ENCODE measurements at places on chromosomes 5 and 9.

- no peak for DNase-seq
Observed at GRCh38 chr5:162786234-162786633, 651.2 kb upstream of the CCNG1 start.

DNA sequence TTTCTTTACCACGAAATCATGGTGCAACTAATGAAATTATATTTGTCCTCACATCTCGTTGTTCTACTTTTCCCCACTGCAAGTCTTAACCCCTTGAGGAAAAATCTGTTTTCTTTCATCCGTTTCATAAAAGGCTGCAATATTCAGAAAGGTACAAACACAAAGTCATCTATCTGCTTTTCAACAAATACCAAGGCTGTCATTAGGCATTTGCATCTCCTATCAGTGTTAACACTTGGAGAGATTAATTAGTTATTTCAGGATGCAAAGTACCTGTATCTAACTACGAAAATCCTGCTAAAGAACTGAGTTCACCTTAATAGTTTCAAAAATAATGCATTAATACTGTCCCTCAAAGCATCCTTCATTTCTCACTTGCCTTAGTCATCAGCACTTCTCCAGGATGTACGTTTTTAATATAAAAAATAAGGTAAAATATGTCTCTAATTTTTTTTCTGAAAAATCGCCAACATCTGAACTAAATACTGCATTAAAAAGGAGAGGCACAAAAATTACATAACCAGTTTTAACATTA lies 1.8 kb downstream of the ARRDC3 start:
- DNase-seq, result no peak

- no peak for DNase-seq
Observed at GRCh38 chr5:174553556-174553955, 170.8 kb upstream of the MSX2 start.

DNA sequence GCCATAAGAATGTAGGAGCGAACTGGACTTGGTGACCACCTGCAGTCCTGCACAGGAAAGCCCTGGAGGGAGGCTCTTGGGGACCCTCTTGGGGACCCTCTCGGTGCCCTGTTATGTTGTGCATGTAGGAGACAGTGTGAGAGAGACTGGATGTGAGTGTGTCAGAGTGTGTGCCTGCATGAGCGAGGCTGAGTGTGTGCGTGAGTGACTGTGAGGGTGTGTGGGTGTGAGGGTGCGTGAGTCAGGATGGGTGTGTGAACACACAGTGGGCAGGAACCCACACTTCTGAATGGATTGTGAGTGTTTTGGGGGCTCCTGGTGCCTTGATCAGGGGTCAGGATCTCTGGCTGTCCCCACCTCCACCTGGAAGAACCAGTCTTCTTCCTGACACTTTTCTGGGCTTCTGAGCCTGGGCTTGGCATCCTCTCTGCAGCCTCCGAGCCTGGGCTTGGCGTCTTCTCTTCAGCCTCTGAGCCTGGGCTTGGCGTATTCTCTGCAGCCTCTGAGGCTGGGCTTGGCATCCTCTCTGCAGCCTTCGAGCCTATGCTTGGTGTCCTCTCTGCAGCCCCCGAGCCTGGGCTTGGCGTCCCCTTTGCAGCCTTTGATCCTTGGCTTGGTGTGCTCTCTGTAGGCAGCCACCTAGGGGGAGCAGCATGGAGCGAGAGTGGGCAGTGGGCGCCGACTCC lies 25.6 kb upstream of the ANKRD33B start:
- no peak for DNase-seq

- no peak for DNase-seq
Observed at GRCh38 chr9:15262581-15262980, 44.4 kb downstream of the TTC39B start.

GRCh38 chr5:137179203-137179602 lies 319.9 kb downstream of the SPOCK1 start:
- no peak for DNase-seq

DNA sequence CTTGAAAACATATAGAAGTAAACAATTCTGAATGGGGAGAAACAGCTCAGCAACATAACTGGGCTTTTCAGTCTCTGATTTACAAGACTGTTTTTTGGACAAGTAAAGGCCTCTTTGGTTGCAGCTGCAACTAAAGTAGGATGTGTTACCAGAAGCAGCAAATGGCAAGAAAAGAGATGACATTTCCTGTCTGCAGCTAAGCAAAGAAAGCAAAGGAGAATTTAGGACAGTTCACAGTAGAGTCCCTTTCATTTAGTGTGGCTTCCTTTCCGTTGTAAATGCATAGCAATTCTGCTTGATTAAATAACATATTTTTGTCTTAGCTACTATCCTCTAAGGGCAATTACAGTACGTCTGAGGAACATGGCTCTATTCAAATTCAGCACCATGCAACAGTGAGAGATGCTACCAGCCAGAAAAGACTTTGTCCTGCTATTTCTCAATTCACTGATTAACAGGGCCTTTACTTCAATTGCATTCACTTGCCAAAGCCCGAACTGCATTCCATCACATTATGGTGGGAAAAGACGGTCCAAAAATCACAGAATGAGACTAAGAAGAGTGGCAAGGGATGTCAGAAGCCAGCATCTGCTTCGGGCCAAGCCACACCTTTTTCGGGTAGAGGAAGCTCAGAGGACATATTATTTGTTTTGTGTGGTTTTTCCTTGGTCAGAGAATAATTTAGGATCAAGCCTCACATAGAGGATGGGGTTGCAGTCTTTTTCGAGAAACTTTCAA lies 107.7 kb downstream of the SEMA6A start:
- DNase-seq, result no peak

DNA sequence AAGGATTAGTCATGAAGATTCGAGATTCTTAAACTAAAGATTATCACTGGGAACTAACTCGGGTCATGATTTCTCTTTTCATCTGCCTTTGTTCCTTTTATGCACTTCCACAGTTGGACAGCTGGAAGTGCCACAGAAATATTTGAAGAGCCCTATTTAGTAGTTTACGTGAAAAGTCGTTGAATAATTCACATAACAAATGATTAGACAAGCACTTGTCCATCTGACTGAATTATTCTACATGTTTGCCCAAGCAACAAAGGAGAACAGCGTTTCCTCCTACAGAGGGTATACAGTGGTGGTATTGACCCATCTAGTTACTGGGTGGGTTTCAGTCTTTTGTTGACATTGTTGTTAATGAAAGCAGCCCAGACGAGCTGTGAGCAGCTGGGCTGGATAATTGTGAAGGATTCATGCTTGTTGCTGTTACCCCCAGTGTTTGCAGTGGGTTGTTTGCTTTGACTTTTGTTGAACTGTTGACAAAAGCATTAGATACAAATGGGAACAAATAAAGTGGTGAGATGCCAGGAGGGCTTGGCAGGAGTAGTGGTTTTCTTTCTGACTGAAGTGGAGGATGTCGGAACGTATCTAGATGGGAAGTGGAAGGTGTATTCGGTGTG lies 96.2 kb downstream of the TLE4 start:
- DNase-seq, result no peak

DNA sequence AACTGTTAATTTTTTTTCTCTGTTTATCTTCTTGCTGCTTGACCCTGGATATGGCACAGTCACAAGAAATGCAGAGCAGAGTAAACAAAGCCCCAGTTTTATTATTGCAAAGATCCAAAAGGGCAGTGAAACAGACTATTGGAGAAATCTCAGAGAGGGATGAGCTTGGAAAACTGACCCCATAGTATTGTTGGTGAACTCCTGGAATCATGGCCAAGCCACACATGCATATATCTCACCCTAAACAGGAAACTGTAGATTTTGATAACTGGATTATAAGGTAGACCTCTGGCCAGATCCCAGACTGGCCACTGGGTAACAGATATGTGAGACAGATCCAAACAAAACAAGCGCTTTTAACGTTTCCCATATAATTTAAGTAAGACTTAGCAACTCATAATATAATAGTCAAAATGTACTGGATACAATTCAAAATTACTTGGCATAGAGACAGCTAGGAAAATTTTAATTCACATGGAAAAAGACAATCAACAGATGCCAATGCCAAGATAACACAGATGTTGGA lies 263.5 kb upstream of the SEMA6A start:
- DNase-seq, result no peak

DNA sequence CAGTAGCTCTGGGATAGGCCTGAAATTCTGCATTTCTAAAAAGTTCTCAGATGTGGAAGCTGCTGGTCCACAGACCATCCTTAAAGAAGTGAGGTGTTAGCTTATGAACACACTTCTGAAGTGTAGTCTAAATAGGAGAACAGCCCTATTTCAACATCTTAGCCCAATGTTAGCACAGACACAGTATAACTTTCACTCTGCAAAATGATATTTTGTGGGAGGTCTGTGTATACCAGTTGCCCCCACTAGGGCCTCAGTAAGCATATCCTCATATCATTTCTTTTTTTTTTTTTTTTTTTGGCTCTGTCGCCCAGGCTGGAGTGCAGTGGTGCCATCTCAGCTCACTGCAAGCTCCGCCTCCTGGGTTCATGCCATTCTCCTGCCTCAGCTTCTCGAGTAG lies 7.5 kb upstream of the HABP4 start:
- DNase-seq, result no peak

DNA sequence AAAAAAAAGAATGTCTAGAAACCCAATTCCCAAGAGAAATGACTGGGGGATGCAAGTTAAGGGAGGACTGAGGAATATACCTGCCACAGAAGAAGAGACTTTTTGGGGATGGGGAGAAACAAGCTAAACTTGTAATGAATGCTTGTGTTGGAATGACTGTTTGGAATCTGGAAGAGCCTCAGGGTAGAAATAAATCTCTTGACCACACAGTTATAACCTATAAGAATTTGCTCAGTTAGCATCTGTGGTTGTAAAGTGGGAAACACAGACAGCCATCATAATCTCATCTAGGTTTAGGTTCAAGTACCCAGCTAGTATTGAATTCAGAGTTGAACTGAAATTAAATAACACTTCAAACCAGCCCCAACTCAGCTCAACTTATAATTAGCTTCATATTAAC lies 678.3 kb upstream of the CHD1 start:
- DNase-seq, result no peak

DNA sequence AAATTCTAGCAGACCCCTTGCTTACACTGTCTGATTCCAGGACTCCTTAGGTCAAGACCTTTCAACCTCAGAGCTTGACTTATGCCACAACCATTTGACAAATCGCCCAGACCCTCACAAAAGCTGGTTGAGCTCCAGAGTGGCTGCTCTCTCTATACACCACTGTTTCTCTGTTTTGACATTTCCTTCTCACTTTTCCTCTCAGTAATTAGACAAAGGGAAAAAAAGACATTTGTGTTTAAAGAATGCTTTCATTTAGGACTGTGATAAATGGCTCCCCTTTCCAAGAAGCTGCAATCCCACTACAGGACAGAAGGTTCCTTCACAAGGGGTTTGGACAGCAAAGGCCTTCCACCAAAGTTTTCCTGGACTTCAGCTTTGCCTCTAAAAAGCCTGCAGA lies 601.3 kb downstream of the NR2F1-AS1 start:
- DNase-seq, result no peak

DNA sequence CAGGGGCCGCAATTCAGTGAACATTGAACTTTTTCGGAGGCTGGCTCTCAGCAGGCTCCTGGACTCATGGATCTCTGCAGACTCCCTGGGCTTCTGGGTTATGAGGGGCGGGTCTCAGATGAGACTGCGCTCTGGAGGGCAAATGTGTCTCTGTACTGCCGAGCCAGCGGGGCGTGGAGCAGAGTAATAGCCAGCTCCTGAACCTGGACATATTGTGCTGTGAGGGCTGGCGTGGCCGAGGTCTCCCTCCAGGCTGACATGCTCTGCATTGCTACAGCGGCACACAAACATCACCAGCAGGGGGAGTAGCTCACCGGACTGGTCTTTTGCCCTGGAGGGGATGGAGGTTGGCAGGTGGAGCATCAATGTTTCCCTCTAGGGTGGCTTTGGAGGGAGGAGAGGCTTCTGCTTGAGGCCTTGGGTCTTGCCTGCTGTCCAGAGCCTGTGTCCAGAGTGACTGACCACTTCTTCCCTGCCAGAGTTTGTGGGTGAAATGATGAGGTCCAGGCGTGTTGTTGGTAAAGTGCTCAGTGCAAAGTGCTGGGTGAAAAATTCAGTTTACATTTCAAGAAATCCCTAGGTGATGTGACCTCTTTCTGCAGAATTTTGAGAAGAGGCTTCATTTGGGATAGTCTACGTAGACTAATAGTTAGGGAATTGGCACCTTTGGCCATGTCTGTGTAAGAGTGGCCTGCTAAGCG lies 10.9 kb upstream of the GADD45G start:
- DNase-seq, result no peak

DNA sequence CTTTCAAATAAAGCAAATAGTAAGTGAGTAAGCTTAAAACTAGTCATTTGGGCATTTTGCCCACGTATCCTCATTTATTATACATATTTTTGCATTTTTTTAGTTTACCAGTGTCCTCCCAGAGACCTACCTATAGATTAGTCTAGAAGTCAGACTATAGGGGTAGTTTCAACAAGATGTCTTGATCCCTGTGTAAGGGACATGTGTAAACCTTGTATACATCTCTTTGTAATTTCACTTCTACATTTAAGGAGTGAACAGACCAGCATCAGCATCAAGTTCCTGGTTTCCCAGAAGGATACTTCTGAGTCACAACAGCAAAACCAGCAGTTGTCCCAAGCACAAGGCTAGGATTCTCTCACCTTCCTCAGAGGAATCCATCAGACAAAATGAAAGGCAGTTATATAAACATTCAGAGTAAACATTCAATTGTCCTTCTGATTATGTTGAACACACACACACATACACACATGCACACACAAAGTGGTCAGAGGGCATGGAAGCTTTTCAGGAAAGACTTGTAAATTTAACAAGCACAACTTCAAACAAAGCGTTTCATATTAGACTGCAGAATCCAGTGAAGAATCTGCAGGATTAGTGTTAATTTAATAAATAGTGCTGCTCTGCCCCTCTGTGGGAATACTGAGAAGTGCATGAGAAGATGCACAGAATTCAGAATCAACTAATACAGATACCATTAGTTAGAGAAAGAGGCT lies 55.4 kb downstream of the HINT1 start:
- no peak for DNase-seq

DNA sequence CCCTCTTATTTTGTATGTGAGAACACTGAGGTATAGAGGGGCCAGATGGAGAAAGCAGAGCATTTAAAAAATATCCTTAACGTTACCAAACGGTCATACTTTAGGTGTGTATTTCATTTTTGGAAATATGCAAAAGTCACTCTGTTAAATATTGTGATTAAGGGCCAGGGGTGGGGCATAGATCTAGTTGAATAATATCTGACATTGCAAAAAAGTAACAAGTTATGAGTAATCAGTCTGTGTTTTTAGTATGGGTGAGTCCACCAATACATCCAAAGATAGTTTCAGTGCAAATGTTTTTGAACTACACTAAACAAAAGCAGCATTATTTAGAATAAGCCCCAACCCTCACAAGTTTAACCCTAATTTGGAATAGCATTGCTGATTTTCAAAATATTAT lies 45.3 kb upstream of the CCDC112 start:
- no peak for DNase-seq

DNA sequence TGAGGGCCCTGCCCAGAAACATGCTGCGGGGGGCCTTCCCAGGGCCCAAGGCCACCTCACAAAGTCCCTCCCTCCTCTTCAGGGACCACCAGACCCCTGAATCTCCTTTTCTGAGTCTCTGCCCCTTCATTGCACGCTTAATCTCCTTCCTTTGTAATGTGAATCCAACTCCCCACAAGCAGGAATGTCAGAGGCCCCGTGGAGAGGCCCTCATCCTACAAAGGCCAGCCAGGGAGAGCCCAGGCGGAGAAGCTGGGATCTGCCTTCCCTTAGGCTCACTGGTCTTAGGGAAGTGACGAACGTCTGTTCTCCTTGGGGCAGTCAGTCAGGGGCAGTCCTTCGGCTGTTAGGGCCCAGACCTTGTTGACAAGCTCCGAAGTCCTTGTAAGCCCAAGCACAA lies 2.3 kb downstream of the SMIM33 start:
- no peak for DNase-seq
